ENCODE measurements at places on chromosomes 16 and 17.

- no peak for DNase-seq
Measured at GRCh38 chr17:81120149-81120484, 45.2 kb upstream of the PVALEF start.

GRCh38 chr16:65117811-65118448 lies 3.9 kb downstream of the CDH11 start:
- DNase-seq, result peak; percentile 59

DNA sequence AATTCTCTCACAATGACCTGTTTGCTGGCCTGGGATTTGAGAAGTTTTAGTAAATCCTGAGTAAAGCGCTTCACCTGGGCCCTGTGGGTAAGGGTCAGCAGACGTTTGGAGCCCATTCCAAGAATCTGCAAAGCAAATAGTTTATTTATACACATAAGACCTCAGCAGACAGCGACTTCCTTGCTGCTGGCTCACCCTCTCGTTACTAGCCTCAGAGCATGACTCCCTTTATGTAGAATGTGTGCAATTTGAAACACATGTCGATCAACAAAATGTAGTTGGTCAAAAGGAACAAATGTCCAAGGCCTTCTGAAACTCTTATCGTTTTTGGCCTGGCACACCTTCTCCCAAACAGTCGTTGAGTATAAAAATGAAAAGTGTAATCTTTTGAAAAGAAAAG lies 31.3 kb downstream of the MARF1 start:
- no peak for DNase-seq

DNA sequence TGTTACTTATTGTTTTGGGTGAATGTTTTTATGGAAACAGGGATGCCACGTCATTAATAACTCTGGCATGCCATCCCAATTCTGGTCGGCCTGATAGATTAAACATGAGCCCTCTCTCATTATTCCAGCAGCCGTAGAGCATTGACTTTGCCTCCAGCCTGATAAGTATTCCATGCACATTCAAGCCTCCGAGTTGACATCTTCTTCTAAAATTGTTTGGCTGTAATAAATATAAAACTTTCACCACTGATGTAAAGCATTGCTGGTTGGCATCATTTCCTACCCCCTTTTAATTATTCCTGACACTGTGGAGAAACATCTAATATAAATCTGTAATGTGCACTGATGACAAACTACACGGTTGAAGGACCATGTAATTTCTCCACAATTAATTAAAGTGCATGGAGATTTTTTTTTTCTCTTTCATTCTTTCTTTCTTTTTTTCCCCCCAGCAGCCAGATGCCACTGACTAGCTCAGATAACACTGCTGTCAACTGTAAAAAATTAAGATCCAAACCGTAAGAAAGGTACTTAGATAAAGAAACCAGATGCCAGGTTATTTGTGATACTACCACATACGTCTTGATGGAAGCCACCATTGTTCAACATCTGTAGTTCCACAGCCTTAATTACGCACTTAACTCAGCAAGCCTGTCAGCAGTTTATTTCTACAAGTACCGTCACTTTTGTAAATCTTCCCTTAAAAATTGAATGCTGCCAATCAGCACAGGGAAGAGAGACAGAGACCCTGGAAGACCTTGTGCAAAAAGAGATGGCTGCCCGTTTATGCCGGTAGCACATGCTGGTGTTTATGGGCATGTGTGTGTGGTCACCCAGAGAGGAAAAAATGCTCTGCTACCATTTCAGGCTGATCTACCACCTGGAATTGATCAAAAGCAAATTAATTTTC lies 237.7 kb downstream of the IRX3 start:
- DNase-seq, result no peak

DNA sequence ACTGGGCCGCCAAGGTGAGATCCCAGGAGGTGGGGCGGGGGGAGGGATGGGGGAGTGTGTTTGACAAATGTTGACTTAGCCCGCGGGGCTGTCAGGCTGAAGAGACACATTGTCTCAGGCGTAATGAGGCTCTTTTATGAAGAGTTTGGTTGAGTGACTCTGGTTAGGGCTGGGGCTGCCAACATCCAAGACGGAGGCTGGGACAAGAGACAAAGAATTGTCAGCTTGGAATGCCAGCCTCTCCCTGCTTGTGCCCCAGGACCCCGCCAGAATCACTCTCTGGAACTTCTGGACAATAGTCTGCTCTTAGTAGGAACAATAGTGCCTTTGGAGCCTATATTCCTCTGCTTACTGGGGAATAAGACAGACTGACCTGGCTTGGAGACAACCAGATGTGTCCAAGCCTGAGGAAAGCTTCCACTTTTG lies 24.0 kb downstream of the PCTP start:
- DNase-seq, result no peak

- no peak for DNase-seq
Measured at GRCh38 chr17:80691784-80692183, 147.1 kb downstream of the RPTOR start.

GRCh38 chr17:15659236-15659635 lies 24.9 kb downstream of the TRIM16 start:
- DNase-seq, result no peak

GRCh38 chr16:2115591-2115973 lies 20.1 kb downstream of the PKD1 start:
- no peak for DNase-seq

DNA sequence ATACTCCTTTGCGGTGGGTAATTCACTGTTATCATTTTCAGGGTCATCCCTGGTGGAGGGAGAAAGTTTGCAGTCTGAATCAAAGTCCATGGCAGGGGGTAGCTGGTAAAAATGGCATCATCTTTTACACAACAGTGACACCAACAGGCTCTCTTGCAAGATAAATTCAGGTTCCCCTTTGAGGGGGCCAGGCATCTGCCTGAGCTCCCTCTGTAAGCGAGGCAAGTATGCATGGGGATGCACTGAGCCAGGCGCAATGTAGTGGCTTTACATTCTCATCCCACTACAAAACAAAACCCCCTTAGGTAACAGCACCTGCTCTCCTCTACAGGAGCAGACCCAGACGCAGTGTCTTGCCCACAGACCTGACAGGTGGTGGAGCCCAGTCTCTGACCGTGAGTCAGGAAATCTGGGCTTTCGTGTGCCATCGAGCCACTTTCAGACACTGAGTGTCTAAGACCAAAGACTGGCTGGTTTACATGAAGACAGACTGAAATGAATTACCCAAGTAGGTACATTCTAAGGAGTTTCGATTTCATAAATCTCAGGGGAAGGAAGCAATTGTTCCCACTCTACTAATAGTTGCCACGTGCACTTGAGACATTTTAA lies 17.7 kb downstream of the LITAFD start:
- DNase-seq, result no peak

- DNase-seq, result no peak
Measured at GRCh38 chr17:1789936-1790335, 28.1 kb downstream of the SERPINF1 start.

- DNase-seq, result no peak
Measured at GRCh38 chr17:35614810-35615209, 27.7 kb downstream of the AP2B1 start.

DNA sequence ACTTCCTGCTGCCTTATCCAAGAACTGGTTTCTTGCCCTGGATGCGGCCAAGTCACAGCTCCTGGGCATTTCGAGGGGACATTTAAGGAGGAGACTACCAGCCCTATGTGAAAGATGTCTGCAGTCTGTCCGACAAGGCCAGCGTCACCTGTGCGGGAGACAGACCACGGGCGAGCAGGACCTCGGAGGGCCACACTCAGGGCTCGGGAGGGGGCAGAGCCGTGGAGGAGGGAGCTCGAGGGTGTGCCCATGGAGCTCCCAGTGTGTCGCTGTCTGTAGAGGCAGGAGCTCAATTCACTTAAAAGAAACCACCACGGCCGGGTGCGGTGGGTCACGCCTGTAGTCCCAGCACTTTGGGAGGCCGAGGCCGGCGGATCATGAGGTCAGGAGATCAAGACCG lies 33.3 kb downstream of the CBFA2T3 start:
- DNase-seq, result no peak

DNA sequence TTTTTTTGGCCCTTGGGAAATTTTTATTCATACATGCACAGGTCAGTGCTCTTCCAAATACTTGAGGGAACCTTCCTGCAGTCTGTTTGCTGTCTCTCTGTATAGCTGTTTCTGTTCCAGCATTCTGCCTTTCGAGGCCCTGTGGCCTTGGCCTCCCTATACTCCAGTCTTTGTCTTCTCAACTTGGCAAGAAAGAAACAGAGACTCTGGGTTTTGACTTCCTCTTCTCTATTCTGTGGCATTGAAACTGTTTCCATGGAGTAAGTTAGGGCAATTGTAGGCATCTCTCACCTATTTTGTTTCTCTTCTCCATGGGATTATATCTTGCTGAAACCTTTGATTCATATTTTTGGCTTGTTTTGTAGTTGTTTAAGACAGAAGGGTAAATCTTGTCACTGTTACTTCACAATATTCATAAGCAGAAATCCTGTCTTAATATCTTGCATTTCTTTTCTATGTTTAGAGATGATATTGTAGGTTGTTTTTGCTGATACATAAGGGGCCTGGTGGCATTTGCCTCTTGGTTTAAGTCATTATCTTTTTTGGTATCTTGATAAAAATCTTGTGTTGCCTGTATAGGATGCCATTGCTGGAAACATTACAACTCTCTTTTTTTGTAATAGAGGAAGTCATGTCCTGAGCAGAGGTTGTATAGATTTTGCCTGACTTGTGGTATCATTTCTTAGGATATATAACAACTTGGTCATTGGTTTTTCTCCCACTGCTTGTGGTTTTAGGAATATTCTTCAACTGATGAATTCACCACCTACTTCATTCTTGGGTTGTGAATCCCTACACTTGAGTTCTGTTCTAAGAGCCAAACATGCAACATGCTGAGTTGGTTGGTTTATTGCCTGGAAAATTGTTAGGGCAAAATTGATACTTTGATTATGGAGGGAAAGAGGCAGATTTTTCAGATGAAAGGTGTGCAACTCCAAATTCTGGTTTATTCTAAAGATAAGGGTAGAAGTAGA lies 168.6 kb downstream of the FTO start:
- no peak for DNase-seq

DNA sequence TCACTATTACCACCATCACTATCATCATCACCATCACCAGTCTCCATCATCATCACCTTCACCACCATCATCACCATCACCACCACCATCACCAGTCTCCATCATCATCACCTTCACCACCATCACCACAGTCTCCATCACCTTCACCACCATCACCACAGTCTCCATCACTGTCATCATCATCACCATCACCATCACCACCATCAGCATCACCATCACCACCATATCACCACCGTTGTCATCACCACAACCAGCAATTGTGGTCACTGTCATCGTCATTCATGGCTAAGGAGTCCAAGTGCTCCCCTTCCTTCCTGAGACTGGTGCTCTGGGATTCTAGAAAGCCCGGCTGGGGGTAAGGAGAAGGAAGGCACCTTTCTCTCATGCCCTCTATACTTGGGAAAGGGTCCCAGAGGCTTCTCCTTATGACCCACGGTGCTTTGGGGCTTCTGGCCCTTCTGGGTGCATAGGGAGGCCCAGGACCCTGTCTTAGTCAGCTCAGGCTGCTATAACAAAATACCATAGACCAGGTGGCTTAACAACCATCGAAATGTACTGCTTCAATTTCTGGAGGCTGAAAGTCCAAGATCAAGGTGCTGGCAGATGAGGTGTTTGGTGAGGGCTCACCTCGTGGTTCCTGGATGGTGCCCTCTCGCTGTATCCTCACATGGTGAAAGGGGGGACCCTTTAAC lies 93.4 kb upstream of the GSE1 start:
- no peak for DNase-seq

- DNase-seq, result peak; percentile 95
Measured at GRCh38 chr16:31105677-31106213, 2.4 kb upstream of the BCKDK start.

DNA sequence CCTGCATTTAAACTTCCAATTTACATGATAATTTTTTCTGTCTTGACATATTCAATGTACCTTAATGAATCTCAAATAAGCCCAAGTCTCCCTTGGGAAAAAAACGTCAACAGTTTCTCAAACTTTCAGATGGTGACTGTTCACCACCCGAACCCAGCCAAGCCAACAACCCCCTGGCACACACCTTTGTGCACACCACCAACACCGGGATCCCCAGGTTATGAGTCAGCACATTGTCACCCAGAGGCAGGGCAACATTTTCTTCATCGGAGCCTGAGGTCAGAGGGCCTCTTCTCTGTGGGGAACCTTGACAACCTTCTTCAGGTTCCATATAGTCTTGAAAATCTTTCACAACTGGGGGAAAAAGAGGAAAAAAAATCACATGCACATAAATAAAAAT lies 15.5 kb downstream of the DYNC1LI2 start:
- DNase-seq, result peak; percentile 22

DNA sequence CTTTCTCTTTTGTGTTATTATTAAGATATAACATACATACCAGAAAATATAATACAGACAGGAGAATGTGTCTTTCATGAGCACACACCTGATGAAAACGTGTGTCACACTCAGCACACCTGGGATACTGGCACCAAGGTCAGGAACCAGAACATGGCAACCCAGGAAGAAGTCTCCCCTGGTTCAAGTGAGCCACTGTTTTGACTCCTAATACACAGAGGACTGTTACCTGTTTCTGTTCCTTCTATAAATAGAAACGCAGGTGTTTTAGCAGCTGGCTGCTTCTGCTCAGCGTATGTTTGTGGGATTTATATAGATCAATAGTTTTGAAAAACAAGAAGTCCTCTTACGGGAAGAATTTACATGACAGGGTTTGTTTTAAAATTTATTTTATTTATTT lies 3.5 kb downstream of the SEC14L1 start:
- no peak for DNase-seq

DNA sequence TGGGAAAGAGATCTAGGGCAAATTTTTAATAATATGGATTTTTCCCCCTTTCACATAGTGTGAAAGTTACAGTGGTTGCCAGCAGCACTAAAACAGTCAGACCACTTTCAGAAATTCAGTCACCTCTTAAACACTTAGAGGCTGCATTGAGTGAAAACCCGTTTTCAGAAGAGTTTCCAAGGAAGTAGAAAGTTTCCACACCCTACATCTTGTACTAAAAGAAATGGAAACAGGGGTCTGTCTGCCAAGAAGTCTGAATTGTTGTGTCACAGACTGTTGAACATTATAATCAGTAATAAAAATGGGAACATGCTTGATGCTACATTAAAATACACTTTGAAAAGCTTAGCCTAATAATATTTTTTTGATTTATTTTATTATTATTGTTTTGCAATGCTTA lies 278.9 kb upstream of the KCNJ16 start:
- DNase-seq, result no peak

GRCh38 chr17:45364531-45365390 lies 47.9 kb upstream of the MAP3K14 start:
- no peak for DNase-seq

GRCh38 chr16:57623251-57624043 lies 5.0 kb upstream of the ADGRG1 start:
- no peak for DNase-seq

GRCh38 chr16:87945351-87946042 lies 5.7 kb upstream of the BANP start:
- peak; percentile 68 for DNase-seq

Measured in right lobe of liver (tissue), 6 donors.